MG63 (cell line): ENCODE measurements at places on chromosomes 1 and 21. TPM values are rescaled to one million over a fixed set of nuclear protein-coding genes. Genes with fewer than 3 reads are reported as not detected.
A peak's percentile ranks its signal among the peaks of the same experiment; 100 is the strongest.

DNA sequence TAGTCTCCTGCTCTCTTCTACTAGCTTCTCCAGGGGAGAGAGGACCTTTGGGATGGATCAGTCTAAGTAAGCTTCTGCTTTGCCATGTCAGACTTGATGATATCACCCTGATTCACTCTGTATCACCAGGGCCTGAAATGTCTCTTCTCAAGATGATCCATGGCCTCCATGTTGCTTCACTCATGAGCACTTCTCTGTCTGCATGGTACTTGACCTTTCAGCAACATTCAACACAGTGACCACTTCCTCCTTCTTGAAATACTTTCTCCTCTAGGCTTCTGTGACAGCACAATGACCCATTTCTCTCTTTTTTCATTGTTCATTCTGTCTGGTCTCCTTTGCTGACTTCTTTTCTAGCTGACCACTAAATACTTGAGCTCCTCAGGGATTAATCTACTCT, 35.3 kb upstream of the NGF start:
- peak; percentile 12 for DNase-seq

DNA sequence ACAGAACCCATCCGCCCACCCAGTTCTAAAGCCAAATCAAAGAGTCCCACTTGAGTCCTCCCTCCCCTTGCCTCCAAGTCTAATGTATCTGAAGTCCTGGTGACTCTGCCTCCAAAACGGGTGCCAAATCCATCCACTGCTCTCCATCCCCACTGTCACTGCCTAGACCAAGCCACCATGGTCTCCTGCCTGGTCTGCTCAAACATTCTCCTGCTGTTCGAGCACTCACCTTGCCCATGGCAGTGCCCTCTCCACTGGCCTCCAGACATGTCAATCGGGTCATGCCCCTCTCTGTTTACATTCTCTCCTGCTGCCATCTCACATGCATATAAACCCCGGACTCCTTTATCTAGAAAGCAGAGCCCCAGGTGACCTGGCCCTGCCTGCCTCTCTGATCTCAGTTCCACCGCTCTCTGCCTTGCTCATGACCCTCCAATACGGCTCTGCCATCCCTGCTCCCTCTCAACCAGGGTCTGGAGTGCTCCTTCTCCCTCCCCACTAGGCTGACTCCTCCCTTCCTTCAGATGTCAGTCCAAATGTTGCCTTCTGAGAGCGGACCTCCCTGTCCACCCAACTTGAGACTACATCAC, 32.1 kb upstream of the MX1 start:
- no peak for DNase-seq

Gene HORMAD1
- total RNA-seq: 0.95 TPM in 1 of 2 replicates, not detected in the other

DNA sequence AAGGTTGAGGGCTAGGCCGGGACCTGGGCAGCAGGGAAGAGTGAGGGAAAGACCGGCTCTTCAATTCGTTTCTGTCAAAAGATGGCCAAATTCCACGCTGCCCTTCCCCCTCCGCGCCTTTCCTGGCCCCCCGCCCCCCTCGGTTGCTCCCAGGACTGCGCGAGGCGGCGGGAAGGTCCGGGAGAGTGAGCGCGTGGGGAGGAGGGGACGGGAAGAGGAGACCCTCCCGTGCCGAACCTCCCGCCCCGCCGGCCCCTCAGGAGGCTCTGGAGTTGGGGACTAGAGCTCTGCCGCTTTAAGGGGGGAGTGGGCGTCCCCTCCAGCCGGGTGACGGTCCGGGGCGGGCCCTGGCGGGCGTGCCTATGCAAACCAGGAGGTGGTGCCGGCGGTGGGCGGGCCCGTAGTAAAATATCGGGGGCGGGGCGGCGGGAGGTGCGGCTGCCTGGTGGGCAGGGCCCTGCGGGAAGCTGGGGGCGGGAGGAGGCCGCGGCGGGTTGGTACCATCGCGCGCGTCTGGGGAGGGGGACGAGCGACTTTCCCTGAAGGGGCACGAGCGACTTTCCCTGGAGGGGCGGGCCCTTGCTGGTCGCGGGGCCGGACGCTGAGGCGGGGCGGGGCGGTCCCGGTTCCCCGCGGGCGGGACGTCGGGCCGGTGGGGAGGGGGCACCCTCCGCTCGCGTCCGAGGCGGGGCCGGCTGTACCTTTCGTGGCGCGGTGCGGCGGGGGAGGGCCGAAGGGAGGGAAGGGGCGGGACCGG, 58.2 kb downstream of the BCL9 start:
- peak; percentile 97 for DNase-seq

Gene TMEM81
- total RNA-seq: 1.6 and 5.1 TPM in 2 replicates

Gene STPG1
- 5.7 and 7.2 TPM in 2 replicates for total RNA-seq

- DNase-seq: no peak
Measured at GRCh38 chr1:44848456-44849181, 5.6 kb upstream of the PTCH2 start.

- DNase-seq: no peak
Measured at GRCh38 chr1:73783352-73783751, 414.6 kb downstream of the LRRIQ3 start.

- no peak for DNase-seq
Measured at GRCh38 chr1:21901473-21901847, 35.6 kb downstream of the HSPG2 start.

DNA sequence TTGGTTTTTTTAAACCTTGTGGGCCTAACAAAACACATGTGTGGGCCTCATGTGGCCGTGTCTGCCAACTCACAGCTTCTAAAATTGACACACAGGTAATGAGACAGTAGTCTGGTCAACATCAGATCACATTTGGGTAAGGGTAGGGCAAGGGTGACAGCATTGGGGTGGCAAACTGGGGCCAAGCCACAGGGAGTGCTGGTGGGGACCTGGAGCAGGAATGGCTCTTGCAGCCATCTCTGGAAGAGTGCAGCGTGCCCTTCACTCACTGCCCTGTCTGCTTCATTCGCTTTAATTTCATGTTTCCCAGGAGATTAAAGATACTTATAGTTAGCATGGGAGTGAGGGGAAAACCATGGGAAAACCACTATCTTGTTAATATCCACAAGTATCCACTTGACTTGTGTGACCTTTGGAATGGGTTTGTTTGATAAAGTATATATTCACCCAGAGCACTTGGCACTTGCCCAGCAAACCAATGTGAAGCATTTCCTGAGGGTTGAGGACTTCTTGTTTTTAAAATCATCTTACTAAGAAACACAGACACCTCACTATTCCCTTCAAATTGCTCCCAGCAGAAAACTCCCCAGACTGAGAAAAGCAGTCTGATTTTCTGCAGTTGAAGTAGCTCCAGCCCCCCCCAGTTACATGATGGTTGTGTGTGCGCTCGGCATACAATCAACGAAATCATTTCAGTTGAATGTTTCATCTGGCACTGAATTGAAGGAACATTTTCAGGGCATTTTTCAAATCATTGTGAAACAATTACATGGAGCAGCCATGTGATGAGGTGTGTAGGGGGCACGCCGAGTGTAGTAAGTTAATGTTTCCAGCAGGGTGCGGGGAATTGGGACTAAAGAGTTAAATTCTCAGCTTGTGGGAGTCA, 175.7 kb downstream of the VPS13D start:
- DNase-seq: no peak

DNA sequence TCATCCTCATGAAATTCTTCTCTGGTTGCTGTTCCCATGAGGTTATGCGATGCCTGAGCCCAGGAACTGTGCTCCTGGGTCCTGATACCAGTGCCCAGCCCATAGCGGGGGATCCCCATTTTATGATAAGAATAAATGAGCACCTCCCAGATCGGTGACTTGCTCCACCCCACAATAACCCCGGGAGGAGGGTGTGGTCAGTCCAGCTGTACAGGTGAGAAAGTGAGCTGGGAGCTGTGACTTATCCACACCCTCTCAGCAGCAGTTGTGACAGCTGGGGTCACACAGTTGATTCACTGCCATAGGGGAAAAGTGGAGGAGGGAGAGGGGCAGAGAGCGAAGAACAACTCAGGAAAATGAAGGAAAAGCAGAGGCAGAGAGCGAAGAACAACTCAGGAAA, 33.4 kb downstream of the OR2G3 start:
- no peak for DNase-seq

DNA sequence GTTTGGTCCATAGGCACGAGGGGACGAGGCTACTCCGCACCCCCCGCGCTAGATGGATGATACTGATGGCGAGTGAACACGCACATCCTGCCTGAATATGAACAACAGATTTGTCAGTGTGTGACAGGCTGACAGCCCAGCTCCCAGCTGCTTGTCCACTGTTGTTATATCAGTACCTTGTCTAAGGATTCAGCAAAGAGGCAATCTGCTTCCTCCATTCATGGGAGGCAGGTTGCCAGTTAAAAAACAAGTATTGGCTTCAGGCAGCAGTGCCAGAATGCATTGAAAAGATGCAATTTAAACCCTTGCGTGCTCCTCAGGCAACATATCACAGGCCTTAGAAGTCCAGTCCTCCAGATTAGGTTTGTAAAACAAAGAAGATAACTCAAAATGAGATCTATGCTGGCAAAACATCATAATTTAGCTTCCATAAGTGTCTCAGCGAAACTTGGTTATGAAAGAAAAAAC, 223.3 kb downstream of the GPATCH2 start:
- DNase-seq: no peak

GRCh38 chr1:17039522-17039921, 14.3 kb downstream of the SDHB start:
- no peak for DNase-seq

Gene NPHS2
- total RNA-seq: not detected in 2 replicates

Gene ST6GALNAC5
- 0.46 TPM in 1 of 2 replicates, not detected in the other for total RNA-seq

Gene ZNF695
- total RNA-seq: 6.1 and 9.0 TPM in 2 replicates

DNA sequence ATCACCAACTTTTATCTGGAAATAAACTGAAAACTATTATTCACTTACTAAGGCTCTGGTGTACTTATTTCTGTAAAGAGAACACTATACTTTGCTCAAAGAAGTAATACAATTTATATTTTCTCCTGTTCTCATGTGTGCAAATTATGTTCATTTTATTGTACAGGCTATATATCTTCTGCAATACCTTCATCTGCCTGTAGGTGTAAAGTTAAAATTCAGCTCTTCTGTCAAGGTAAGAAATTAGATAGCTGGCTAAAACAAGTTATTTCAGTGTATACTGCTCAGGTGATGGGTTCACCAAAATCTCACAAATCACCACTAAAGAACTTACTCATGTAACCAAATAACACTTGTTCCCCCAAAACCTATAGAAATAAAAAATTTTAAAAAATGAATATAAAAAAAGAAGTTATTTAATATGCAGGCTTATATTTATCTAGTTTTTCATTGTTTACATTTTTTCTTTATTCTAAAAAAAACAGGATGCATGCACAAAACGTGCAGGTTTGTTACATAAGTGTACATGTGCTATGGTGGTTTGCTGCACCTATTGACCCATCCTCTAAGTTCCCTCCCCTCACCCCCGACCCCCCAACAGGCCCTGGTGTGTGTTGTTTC, 81.5 kb downstream of the PTGER3 start:
- DNase-seq: no peak

- no peak for DNase-seq
Measured at GRCh38 chr1:58816747-58817221, 32.9 kb upstream of the JUN start.

GRCh38 chr1:185608177-185608576, 126.0 kb upstream of the HMCN1 start:
- DNase-seq: no peak

DNA sequence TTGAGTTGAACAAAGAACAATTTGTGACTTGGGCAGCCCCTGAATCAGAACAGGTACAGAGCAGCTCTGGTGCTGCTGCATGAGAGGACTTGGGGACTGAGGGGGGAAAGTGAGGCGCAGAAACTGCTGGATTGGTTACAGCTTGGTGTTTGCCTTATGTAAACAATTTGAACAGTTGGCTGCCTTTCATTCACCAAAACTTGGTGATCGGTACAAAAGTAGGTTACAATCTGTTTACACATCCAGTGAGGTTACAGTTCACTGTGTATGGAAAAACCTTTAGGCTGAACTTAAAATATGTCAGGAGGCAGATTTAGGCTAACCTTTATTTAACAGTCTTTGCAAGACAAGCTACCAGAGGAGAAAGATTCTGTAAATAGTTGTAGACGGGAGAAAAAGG, 28.6 kb upstream of the MTR start:
- DNase-seq: no peak

Gene NEGR1
- 0.23 and 0.62 TPM in 2 replicates for total RNA-seq

DNA sequence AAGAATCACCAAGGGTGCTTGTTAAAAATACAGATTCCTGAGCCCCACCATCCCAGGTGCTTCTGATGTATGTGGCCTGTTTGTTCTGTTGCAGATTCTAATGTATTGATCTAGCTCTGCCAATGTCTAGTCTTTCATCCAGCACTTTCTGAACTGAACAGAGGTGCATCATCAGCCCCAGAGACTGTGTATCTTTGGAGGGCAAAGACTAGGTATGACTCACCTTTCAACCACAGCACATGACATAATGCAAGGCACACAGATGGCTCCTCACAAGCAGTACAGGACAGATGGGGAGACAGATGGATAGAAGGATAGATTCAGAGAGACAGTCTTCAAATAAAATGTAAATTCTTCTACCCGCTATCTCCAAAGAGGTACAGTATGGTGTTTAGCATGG, 32.3 kb downstream of the CD58 start:
- DNase-seq: no peak

DNA sequence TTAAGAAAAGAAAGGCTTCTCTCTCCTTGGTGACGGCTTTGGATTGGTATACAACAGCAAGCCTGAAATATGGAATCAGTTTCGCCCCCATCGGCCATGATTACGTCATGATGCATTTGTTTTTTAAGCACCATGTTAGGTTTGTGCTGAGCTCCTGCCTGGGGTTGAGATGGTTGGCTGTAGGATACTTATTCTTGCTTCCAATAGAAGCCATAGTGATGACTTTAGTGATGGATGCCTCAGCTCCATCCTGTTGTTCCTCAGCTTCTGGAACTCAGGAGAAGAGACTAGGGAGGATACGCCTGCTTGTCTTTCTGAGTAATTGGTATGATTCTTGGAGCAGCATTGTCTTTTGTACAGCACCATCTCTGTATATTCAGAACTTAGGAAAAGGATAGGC, 14.7 kb downstream of the XCL1 start:
- no peak for DNase-seq

Gene FCRL5
- not detected in 2 replicates for total RNA-seq

- peak; percentile 75 for DNase-seq
Measured at GRCh38 chr1:201503397-201504176, 3.3 kb downstream of the CSRP1 start.

Gene C4BPA
- total RNA-seq: not detected in 2 replicates

DNA sequence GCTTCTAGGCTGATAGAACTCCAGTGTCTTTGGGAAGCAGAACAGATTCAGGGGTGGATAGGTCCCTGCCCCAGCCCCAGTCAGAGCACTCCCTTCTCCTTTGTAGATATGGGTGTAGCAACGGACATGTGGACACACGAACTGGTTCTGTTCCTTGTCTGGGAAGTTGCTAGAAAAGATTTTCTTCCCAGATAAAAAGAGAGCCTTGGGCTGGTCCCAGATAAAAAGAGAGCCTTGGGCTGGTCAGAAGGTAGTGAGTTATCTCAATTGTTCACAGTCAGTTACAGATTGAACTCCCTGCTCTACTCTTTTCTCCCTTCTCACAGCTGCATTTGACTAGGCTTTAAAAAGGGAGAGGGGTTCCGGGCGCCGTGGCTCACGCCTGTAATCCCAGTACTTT, 7.4 kb upstream of the EFNA1 start:
- DNase-seq: no peak

DNA sequence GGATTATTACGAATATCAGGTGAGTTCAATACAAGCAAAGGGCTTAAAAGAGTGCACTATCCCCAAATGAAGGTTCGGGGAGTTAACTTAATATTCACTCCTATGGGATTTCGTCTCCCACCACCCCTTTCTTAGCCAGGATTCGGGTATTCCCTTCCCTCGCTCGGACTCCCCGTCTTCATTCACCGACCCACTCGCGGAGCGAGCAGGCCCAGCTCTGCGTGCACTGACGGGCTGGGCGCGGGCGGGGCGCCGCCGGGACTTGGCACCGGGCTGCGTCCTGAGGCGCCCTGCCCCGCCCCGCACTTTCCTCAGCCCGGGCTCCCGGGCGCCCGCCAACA, 7.7 kb upstream of the MPZL1 start:
- peak; percentile 90 for DNase-seq
